Fibroblast of skin of left biceps (primary cell): ENCODE measurements at places on chromosomes 16 and 17.

- no peak for DNase-seq
Observed at GRCh38 chr17:75241502-75241901, 19.9 kb downstream of the GGA3 start.

GRCh38 chr16:56298948-56299596, 107.8 kb downstream of the GNAO1 start:
- DNase-seq, result no peak

DNA sequence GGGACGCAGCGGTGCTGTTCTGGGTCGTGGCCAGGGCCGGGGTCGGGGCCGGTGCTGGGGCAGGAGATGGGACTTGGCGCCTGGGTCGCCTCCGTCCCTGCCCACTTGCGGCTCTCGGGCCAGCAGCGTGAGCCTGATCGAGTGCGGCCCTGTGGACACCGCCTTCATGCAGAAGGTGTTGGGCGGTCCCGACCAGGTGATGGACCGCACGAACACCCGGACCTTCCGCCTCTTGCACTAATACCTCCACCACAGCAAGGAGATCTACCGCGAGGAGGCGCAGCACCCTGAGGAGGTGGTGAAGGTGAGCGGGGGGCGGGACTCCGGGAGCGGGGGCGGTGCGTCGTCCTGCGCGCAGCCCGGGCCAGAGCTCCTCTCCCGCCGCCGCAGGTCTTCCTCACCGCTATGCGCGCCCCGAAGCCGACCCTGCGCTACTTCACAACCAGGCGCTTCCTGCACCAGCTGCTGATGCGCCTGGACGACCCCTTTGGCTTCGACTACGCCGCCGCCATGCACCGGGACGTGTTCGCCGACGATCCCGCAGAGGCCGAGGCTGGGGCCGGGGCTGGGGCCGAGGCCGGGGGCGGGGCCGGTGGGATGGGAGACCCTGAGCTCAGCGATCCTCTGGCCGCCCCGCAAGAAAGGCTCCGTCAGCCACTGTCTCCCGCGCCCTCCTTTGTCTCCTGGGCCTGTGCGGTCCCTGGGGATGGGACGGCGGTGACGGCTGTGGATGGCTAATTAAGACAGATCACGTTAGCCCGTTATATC, 4.5 kb upstream of the HSD17B1 start:
- no peak for DNase-seq

GRCh38 chr16:4264546-4264945, 8.3 kb downstream of the TFAP4 start:
- DNase-seq, result no peak

- no peak for DNase-seq
Observed at GRCh38 chr16:86362155-86362849, 148.0 kb upstream of the FOXF1 start.

- DNase-seq, result no peak
Observed at GRCh38 chr17:64022611-64023063, 2.2 kb upstream of the ICAM2 start.

DNA sequence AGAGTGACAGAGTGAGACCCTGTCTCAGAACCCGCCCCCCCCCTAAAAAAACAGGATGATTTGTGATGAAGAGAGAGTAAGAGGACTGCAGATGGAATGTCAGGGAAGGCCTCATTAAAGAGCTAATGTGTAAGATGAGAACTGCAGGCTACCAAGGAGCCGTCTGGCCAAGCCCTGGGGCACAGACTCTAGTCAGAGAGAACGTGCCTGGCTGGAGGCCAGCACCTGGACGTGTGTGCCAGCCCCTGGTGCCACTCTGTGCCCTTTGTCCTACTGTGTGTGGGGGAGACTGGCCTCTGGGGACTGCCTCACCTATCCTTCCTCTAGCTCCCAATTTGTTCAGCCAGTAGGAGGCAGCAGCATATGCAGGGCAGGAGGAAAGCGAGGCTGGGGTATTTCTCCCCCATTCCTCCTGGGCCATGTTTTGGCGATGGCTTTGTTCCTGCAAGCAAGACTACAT, 37.1 kb downstream of the KNOP1 start:
- no peak for DNase-seq

- no peak for DNase-seq
Observed at GRCh38 chr16:84497418-84498222, 6.8 kb downstream of the MEAK7 start.

- no peak for DNase-seq
Observed at GRCh38 chr16:51225878-51226277, 74.8 kb upstream of the SALL1 start.

DNA sequence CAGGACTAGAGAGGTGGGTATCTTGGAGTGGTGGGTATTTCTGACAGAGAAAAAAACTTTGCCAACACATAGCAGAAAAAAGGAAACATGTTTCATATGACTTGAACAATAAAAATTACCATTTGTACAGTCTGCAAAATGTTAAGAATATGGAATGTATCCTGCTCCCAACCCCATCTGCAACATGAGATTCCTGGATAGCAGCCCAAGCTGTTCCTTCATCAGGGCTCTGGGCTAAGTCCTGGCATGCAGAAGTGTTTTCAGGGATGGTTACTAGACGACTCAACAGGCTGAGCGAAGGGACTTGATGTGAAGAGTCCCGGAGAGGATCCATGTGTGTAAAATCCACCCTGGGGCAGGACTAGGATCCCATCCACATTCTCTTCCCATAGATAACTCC, 121.0 kb upstream of the IRX3 start:
- peak; percentile 72 for DNase-seq

DNA sequence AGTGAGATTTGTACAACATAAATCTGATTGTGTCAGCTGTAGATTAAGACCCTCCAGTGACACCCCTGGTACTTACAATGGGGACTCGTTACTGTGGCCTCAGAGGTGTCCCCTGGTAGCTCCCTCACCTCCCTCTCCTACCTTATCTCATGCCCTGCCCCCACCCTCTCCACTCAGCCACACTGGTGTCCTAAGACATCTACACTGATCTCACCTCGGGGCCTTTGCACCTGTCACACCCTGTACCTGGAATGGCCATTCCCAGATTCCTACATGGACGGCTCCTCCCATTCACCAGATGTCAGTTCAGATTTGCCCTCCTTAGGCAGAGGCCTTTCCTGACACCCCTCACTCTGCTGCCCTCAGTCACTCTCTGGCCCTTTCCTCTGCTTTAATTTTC, 319.3 kb downstream of the CPPED1 start:
- no peak for DNase-seq

- no peak for DNase-seq
Observed at GRCh38 chr16:71626018-71626857, at the start of gene MARVELD3. MARVELD3 (plus strand) TSS chr16:71626184; CDS start chr16:71626230, 46 bp downstream.

GRCh38 chr16:51159865-51160264, 8.8 kb upstream of the SALL1 start:
- no peak for DNase-seq

GRCh38 chr16:692356-693108, 2.3 kb upstream of the WDR24 start:
- DNase-seq, result no peak

DNA sequence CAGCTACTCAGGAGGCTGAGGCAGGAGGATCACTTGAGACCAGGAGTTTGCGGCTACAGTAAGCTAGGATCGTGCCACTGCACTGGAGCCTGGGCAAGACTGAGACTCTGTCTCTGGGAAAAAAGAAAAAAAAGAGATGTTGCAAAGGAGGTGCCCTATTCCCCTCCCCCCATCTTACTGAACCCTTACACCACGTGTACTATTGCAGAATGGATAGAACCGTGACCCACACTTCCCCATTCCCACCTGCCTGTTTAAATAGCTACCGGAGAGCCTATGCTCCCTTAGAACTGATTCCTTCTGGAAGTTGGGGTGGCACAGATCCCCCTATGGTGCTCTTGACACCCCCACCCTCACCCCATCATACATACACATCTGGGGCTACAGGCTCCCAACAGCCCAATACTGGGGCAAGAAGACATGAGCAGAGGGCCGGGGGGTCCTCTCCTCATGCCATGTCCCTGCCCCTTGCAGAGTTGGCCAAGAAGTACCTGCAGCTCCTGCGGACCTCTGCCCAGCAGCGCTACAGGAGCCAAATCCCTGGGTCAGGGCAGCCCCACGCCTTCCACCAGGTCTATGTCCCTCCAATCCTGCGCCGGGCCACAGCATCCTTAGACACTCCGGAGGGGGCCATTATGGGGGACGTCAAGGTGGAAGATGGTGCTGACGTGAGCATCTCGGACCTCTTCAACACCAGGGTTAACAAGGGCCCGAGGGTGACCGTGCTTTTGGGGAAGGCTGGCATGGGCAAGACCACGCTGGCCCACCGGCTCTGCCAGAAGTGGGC, 35.7 kb downstream of the NLRC5 start:
- no peak for DNase-seq
